Lower leg skin (tissue), 4 donors: ENCODE measurements at places on chromosomes 4 and X. TPM values are rescaled to one million over a fixed set of nuclear protein-coding genes. Genes with fewer than 3 reads are reported as not detected.

MTMR8 gene
- 0.19 TPM for total RNA-seq

TCEAL1 gene
- 43.6 TPM for total RNA-seq

TSPAN6 gene
- total RNA-seq, result 20.1 TPM

FAT4 gene
- 3.8 TPM for total RNA-seq

GABRQ gene
- 0.32 TPM for total RNA-seq

UBE2D3 gene
- 424 TPM for total RNA-seq

RASGEF1B gene
- total RNA-seq, result 58.2 TPM

IGSF1 gene
- 0.71 TPM for total RNA-seq

COPS4 gene
- total RNA-seq, result 44.7 TPM

FAM133A gene
- not detected for total RNA-seq

SGMS2 gene
- 81.5 TPM for total RNA-seq

XG gene
- 87.7 TPM for total RNA-seq

ZNF711 gene
- 3.8 TPM for total RNA-seq

SLC10A6 gene
- total RNA-seq, result 103 TPM

TNMD gene
- 0.84 TPM for total RNA-seq

AKAP14 gene
- not detected for total RNA-seq

KDR gene
- 4.3 TPM for total RNA-seq

ARAF gene
- total RNA-seq, result 26.8 TPM

AMTN gene
- total RNA-seq, result 1.3 TPM

PCSK1N gene
- total RNA-seq, result 2.9 TPM

MAGEE2 gene
- total RNA-seq, result 1.9 TPM

FRG1 gene
- total RNA-seq, result 40.9 TPM

AFP gene
- not detected for total RNA-seq

USP17L26 gene
- total RNA-seq, result not detected

SPANXN3 gene
- total RNA-seq, result not detected

FAM9B gene
- not detected for total RNA-seq

MAGEB1 gene
- total RNA-seq, result not detected

NEUROG2 gene
- total RNA-seq, result not detected

ARAP2 gene
- total RNA-seq, result 136 TPM

SYP gene
- total RNA-seq, result 0.91 TPM

ZC4H2 gene
- total RNA-seq, result 4.9 TPM

PAGE2 gene
- not detected for total RNA-seq

UGT2B11 gene
- total RNA-seq, result 3.4 TPM

ADGRL3 gene
- 4.0 TPM for total RNA-seq

TMPRSS11F gene
- 17.9 TPM for total RNA-seq

CMC4 gene
- total RNA-seq, result 17.8 TPM

NRK gene
- total RNA-seq, result 0.26 TPM
